Activated T-cell treated with anti-CD3 and anti-CD28 coated beads for 1 hour (primary cell): ENCODE measurements at places on chromosomes 16 and 17.

- no peak for DNase-seq
Observed at GRCh38 chr17:48601539-48602425, 3.0 kb downstream of the HOXB6 start.

DNA sequence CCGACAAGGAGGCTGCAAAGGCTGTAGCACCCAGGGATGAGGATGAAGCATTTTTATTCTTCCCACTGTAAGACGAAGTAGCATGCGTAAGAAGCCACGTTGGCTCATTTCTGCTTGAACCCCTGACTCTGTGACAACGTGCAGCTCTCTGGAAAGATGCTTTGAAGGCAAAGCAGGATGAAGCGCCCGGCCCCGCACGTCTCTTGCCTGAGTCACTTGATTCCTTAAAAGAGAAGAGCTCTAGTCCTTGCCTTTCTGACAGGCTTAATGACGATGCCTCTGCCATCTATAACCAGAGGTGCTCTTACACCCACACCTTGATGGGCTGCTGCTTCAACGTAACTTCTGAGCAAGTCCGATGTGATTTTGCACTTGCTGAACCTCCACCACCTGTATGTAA lies 76.7 kb upstream of the MED9 start:
- DNase-seq, result no peak

DNA sequence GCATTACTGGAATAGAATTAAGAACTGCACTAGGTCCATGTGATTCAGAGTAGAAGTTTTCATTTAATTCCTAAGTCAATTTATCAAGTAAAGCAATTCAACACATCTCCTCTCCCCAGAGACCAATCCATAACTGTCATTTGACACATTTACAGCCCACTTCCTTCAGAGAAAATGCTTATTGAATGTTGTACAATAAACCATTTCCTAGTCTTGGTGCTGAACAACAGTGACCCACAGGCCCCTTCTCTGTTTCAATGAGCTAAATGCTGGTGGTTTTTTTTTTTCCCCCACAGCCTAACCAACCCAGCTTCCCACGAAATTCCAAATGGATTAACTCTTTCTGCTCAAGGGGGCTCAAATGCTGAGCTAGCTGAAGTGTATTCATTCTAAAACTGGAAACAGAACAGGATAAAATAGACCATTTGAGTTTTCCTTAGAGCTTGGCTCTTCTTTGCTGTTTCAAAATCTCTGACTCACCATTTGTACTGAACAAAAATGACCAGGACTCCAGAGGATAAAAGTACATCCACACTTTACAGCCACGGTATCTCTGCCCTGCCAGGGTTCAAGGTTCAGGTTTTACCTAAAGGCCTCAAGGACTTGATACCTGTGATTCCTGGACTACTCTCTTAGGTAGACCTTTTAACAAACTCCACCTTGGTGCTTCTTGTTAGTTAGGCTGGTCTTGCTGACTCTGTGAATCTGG lies 62.3 kb downstream of the TMEM100 start:
- no peak for DNase-seq

GRCh38 chr16:65981057-65981456 lies 385.4 kb upstream of the CDH5 start:
- DNase-seq, result no peak

GRCh38 chr17:41287050-41287449 lies 11.6 kb downstream of the KRTAP9-7 start:
- no peak for DNase-seq

DNA sequence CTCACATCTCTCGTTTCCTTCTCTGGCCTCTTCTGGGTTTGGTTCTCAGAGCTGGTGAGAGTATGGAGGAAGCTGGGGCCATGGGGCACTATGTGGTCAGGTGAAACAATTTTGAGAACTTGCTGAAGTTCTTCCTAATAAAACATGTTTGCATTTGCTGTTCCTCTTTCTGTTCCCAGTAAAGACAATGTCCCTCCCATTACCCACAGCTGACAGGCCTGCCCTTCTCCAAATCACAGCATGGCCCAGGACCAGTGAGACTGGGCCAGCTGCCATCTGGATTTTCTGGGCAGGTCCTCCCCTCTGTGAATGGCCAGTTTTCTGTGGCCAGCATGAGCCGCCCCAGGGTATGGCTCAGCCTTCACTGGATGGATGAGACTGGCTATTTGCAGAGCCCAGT lies at the start of gene CD300H:
Gene CD300H (minus strand): TSS at position 113 of the 400 bp plus-strand sequence.
- no peak for DNase-seq

DNA sequence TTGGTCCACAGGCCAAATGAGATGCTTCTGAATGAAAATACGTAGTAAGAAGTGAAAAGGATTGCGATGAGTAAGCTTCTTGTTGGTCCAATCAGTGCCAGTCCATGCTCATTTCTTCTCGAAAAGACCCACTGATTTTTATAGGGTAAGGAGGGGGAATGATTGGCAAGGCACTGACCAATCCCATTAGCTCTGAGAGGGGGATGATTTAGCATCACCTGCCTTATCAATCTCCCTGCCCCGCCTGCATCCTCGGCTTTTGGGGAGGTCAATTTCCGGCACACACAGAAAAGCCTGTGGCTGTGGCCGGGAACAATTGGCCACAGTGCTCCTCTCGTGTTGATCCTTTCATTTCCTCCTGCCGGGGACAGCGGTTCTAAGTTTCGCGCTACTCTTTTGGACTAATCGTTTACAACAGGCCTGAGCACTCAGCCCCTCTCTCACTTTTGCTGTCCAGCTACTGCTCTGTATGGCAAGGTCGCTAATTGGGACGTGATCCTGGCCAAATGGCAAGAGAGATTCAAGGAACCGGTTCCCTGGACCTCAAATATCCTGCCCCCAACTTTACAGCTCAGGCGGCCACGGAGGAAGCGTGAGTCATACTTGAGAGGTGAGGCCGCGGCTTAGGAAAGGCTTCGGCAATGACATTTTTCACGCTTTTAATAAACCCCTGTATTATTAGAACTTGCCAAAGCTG lies 43.1 kb downstream of the TBX4 start:
- no peak for DNase-seq

GRCh38 chr16:53093162-53093744 lies 38.5 kb downstream of the CHD9 start:
- DNase-seq, result no peak

DNA sequence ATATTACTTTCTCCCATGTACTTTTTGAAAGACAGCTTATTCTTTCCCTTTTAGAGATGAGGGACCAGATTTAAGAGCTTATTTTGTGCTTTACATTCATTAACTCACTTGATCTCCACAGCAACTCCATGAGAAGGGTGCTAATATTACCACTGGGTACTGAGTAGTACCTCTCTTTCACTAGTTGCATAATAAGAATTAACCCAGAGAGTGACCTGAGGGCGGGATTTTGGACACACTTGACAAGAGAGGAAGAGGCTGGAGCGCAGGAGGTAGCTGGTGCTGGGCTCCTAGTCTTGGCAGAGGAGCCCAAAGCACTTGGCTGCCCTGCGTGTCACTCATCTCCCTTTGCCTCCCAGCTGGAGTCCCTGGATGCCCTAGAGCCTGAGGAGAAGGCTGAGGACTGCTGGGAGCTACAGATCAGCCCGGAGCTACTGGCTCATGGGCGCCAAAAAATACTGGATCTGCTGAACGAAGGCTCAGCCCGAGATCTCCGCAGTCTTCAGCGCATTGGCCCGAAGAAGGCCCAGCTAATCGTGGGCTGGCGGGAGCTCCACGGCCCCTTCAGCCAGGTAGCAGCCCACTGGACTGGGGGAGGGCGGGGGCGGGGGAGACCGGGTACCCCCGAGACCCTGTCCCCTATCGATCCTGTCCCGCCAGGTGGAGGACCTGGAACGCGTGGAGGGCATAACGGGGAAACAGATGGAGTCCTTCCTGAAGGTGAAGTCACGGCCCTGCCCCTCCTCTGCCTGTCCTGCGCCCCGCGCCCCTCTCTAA lies 1.7 kb upstream of the MAZ start:
- DNase-seq, result no peak

DNA sequence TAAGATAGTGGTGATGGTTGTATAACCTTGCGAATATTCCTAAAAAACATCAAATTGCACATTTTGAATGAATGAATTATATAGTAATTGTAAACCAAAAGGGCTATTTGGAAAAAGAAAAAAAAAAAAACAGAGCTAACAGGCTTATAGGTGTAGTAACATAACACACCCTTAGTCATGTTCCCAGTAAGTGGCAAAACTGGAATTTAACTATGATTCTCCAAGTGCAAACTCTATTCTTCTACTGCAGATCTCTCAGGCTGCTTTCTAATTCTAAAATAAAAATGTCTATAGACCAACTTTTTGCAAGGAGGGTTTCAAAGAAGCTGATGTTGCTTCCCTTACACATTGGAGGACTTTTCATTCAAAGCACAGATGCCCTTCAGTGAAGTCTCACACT lies 293.2 kb upstream of the MON1B start:
- no peak for DNase-seq

- DNase-seq, result no peak
Observed at GRCh38 chr17:59907467-59907866, 14.5 kb downstream of the RPS6KB1 start.

DNA sequence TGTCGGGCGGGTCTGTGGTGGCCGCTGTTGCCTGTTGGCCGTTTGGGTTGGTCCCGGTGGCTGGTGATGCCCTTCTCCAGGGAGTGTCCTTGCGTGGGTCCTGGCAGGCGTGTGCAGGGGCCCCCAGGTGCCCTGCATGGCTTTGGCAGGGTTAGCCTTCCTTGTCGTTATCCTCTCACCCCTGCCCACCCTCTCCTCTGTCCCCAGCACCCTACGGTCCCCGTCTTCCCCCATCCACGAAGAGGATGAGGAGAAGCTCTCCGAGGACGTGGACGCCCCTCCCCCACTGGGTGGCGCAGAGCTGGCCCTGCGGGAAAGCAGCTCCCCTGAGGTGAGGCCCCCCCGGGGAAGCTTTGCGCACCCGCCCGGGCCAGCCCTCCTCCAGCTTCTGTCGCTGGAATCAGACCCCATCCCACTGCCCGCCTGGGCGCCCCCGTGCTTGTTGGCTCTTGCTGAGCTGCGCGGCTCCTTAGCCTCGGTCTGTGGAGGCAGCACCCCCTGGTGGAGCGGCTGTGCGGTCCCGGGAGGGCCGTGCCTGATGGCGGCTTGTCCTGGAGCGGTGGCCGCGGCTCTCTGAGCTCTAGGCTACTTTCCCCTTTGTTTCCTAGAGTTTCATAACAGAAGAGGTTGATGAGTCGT lies 10.6 kb upstream of the NUDT16L1 start:
- DNase-seq, result no peak

DNA sequence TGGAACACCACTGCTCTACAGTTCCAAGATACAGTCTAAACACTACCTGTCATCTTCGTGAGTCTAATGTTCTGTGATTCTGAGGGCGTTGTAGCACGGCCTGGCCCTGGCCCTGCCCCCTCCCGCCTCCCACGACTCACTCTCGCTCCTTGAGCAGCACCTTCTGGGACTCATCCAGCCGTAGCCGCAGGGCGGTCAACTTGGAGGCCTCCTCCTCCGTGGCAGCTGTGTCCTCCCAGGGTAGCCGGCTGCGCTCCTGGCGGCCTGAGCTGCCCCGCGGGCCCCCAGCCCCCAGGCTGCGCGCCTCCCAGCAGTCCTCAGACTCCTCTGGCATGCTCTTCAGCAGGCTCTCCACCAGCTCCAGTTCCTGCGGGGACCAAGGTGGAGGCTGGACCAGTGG lies 10.6 kb downstream of the CCDC102A start:
- no peak for DNase-seq

DNA sequence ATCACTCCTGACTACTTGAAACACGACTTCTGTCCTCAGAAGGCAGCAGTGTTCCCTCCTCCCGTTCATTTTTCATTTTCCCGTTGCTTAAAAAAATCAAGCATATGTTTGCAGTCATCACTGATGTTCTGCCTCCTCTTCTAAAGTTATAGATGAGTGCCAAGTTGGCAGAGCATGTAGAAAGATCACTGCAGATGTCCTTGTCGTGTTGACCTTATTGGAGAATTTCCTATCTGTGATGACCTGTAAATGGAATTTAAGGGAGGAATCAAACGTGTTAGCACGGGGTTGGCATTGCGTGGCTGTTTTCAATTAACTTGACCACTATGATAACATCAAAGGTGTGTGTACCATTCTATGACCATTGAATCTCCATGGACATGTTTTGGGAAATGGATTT lies 396.7 kb downstream of the WWOX start:
- no peak for DNase-seq

DNA sequence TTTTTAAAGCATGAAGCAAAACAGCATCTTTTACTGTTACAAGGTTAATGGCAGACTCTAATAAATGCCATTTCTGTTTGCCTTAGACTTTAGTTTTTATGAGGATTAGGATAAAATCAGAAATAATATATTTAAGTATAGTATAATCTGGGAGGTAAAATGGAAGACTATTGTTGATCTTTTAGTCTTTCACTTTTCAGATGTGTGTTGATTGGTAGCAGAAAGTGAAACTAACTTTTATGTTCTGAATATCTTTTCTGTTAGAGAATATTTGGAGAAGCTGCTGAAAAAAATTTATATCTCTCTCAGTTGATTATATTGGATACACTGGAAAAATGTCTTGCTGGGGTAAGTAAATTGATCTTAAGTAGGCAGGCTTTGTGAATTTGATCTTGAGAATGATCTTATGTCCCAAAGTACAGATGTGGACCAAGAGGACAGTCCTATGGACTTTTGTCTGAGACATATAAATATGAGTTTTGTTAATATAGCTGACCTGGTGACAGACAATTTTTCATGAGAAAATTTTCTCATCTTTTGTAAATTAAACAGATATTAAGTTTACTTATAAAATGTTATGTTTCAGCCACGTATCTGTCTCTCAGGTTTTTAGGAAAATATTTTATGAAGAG lies 64.1 kb downstream of the NF1 start:
- no peak for DNase-seq

- no peak for DNase-seq
Observed at GRCh38 chr17:50898369-50899004, 32.3 kb upstream of the TOB1 start.

- peak; percentile 36 for DNase-seq
Observed at GRCh38 chr17:28416703-28417311, 10.8 kb upstream of the SLC46A1 start.

GRCh38 chr16:82011199-82011641 lies at the start of gene SDR42E1:
TSS of gene SDR42E1 (minus strand) at chr16:82011470. CDS start at chr16:82000858, 10,612 bp downstream.
- DNase-seq, result peak; percentile 48

- no peak for DNase-seq
Observed at GRCh38 chr17:31568121-31568520, 176.6 kb downstream of the RAB11FIP4 start.

- no peak for DNase-seq
Observed at GRCh38 chr17:10198509-10199249, at the start of gene GAS7. TSS of gene GAS7 (minus strand) at chr17:10198606.

DNA sequence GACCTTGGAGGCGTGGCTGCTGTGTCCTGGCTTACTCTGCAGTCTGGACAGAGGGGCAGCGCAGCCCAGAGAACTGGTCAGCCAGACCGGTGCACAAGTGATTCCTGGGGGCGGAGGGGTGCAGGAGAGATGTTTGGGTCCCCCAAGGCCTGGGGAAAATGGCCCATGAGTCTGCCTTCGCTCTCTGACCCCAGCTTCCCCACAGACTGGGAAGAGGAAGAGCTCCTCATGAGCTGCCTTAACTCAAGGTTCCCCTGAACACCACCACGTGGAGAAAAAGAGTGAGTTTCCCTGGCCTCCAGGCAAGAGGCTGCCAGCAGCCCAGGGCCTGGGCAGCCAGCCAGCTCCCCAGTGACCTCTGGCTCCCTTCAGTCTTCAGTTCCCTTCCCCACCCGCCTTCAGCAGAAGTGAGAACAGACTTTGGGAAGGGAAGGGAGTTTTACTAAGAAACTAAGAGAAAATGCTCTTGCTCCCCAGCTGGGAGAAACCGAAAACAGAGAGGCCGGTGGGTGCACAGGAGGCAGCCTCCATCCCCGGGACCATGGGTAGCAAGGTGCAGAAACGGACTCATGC lies 2.0 kb upstream of the C17orf99 start:
- DNase-seq, result no peak
